CD4-positive, alpha-beta T cell treated with Interleukin-6 at 100 ng/mL for 8 hours (primary cell): ENCODE measurements at places on chromosomes 5 and 9.

DNA sequence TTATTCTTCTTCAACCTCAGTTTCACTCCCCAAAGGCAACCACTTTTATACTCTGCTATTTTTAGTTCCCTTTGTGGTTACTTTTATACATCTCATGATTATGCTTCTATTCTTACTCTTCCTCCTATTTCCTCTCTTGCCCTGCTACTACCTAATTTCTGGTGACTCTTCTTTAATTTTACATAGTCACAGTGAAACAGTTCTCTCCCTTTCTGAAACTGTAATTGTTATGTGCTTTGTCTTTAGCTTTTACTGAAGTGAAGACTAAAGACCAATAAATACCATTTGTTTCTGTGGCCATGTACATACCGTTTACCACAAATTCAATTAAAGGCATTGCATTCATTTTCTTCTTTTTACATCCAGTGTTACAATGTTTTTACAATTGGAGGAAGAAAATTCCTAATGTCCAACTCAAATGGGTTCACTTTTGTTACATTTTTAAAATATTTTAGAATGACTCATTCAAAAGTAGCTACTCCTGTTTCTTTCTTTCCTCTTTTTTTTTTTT, 410.6 kb downstream of the PSAT1 start:
- DNase-seq, result no peak

DNA sequence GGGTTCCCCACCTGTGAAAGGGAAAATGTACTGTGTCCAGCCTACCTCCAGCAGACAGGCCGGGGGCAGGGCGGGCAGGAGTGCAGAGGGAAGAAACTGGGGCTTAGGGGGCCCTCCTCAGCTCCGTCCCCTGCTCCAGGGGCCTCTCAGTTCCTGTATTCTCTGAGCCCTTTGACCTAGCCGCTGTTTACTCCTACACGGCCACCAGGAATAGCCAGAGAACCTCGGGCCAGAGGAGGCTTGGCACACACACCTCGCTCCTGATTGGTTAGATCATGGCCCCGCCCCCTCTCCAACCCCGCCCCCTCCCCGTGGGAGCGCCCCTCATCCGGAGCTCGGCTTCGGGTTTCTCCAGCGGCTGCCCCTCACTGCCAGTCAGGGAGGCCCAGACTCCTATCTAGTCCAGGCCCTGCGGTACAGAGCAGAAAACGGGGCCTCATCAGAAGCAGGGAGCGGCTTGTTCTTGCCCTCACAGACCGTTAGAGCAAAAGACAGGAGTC, 2.2 kb downstream of the ST6GALNAC6 start:
- DNase-seq, result no peak

DNA sequence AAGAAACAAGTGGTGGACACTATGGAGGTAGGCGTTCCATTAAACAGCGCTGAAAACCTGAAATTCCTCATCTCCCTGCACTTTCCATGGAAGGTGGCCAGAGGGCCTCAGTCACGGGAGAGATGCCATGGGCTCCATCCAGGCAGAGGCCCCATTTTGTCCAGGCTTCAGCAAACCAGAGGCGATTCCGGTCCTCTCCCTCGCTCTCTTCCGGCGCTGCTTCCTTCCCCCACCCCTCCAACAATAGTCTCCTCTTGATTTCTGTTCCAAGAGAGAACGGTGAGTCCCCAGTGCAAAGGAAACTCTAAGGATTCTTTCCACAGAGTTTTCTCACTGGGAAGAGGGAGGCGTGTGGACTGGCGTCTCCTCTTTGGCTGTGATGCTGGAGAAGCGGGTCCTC, 7.5 kb downstream of the ZNF366 start:
- DNase-seq, result no peak

GRCh38 chr5:112865128-112865527, 4.0 kb downstream of the SRP19 start:
- DNase-seq, result no peak

GRCh38 chr9:115717711-115718173, 435.8 kb upstream of the PAPPA start:
- no peak for DNase-seq

GRCh38 chr5:57666582-57666981, 184.0 kb upstream of the ACTBL2 start:
- DNase-seq, result no peak

- DNase-seq, result no peak
Measured at GRCh38 chr5:141788296-141788970, 89.8 kb downstream of the PCDH1 start.
